SK-N-MC (cell line): ENCODE measurements at places on chromosomes 2 and 18.

GRCh38 chr2:202099515-202099914 lies 26.5 kb downstream of the KIAA2012 start:
- DNase-seq, result no peak

DNA sequence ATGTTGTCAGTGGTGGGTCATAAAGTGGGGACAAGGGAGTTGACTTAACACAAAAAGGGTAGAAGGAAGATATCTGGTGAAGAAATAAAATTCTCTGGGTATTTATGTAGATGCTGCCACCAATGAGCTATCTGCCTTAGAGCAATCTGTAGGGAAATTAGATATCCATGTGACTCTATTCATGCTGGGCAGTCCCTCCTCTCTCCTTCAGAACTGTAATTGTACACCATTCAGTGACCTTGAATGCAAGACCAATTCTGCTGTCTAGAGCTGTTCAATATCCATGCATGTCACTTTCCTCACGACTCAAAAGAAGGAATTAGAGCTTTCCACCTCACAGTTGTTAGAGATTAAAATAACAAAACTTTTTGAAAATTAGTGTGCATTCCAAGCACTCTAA lies 28.6 kb upstream of the TDRD15 start:
- DNase-seq, result no peak

DNA sequence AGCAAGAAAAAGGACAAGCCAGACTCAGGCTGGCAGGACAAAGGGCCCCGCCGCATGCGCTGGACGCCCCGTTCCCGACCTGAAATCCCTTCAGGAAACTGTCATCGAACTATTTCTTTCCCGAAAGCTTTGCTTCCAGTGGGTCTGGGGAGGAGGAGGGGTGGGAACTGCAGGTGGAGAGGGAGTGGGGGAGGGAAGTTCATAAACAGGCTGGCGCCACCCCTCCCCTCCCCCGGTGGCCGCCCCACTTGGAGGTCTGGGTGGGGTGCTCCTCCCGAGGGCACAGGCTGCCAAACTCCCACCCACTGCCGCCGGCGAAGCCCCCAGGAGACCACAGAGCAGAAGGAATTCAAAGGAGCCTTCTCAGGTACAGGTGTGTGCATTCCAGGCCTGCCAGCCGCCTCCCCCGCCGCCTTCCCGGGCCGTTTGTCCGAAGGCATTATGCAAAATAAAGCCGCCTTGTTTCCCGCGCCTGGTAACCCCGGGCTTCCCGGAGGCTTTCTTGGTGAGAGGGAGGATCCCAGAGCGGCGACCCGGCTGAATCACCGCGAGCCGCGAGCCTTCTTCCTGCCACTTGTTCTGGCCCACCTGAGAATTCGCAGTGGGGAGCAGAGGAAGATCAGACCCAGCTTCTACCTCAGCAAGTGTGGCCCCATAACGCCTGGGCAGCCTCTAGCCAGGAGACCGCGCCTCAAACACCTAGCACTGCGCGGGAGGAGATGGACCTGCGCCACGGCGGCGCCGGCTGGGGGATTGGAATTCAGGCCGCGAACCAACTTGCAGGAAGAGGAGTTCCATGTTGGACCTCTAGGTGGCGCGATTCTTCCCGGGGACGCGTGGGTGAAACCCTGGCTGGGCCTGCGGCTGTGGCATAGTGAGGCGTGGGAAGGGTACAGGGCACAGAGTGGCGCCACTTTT lies 101.9 kb downstream of the FOXI3 start:
- no peak for DNase-seq

- DNase-seq, result no peak
These were observed 13.1 kb upstream of the SATB2 start for GRCh38 chr2:199470672-199471442.

- DNase-seq, result no peak
These were observed 34.3 kb downstream of the AFF3 start for GRCh38 chr2:100107906-100108647.

GRCh38 chr18:61637319-61637718 lies 255.5 kb downstream of the RNF152 start:
- DNase-seq, result no peak
